ENCODE measurements at places on chromosomes 6 and 20.

GRCh38 chr6:100458841-100459591 lies 5.7 kb downstream of the SIM1 start:
- DNase-seq: no peak

DNA sequence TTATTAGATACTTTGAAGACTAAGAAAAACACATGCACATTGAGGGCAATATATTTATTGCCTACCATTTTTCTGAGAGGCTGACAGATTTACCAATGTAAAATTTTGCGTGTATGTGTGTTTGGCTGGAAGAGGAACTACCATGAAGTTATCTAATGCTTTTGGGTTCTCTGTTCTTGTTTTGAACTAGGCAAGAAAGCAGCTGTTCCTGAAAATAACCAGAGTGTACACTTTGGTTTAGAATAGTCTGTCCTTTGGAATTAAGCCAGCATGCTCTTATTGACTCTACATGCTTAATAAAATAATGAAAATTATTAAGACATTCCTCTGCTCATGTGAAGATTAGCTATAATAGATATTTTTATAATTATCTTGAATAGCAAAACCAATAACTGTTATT lies 129.2 kb downstream of the MYB start:
- no peak for DNase-seq

GRCh38 chr6:32982084-32982701 lies 13.8 kb downstream of the BRD2 start:
- DNase-seq: no peak

- peak; percentile 71 for DNase-seq
These were observed 2.2 kb downstream of the BRD2 start for GRCh38 chr6:32970413-32971241.

GRCh38 chr6:41335943-41336342 lies 535 bp downstream of the NCR2 start:
- no peak for DNase-seq

GRCh38 chr6:24489881-24490280 lies 503 bp upstream of the GPLD1 start:
- DNase-seq: no peak

- no peak for DNase-seq
These were observed 27.0 kb downstream of the IL17A start for GRCh38 chr6:52213127-52213526.

DNA sequence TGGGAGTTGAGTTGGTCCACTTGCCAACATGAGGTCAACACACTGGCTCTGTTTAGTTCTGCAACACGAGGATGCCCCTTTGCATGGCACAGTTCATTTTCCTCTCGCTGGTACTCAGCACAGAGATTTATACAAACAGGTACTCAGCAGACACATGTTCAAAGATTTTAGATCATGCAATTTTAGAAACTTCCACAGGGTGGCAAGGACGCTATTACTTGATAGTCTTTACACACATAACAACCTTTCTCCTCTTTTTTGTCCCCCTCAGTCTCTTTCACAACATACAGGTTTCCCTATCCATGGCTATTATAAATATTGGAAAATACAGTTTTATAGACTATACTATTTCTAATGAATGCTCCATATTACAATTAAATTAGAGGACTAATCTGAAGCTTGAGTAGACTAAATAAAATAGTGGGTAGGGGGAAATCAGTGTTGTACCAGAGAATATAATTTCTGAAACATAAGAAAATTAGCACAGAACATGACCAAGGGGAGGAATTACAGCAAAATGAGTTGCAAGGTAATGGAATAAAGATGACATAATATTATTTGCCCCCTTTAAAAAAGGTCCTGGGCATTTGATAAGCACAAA lies 331.8 kb upstream of the BTBD3 start:
- no peak for DNase-seq

GRCh38 chr20:23079016-23079351 lies 7.1 kb downstream of the CD93 start:
- no peak for DNase-seq

GRCh38 chr20:46823271-46823751 lies 71.3 kb upstream of the EYA2 start:
- no peak for DNase-seq

DNA sequence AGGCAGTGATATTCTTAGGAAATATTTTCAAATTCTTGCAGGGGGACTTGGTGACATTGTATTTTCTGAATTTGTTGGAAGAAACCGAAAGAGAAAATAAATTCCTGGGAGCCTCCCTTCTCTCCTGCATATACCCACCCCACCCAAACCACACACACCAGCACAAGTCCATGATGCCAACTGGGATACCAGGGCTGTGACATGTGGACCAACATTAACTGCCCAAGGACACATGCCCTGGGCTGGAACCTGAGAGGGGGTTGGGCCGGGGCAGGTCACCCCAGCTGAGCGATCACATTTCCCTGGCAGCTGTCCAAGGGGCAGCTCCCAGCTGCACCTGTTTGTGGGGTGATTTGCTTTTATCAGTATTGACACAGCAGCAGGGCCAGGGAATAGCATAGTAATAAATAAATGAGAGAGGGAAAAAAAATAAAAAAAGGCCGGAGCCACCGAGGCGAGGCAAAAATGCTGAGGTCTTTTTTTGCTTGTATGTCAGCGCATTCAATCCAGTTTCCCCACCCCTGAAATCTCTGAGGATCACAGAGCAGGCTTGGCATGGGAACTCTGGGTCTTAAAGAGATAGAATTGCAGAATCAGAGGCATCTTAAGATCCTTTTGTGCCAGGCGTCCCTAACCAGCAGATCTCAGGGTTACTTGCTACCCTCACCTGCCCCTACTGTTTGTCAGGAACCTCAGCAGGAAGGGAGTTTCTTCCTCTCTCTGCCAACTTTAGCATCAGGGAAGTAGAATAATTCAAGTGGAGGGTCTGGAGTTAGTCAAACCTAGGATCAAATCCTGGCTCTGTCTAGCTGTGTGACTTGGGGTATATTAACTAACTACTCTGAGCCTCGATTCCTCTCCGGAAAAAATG lies 66.5 kb upstream of the PIM1 start:
- DNase-seq: no peak

DNA sequence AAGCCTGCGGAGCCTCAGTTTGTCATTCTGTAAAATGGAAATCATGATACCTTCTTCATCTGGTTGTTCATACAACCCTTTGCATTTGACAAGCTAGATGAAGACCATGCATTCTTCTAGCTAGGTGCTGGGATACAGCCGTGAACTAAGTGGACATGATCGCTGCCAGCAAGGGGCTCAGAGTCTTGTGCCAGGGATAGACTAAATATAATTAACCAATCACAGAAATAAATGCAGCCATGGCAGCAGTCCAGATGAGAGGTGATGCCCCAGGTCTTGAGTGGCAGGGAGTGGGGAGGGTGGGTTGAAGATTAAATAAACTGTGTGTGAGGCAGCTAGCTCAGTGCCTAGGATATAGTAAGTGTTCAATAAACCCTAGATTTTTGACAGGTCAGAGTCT lies 19.3 kb downstream of the JPH2 start:
- no peak for DNase-seq

DNA sequence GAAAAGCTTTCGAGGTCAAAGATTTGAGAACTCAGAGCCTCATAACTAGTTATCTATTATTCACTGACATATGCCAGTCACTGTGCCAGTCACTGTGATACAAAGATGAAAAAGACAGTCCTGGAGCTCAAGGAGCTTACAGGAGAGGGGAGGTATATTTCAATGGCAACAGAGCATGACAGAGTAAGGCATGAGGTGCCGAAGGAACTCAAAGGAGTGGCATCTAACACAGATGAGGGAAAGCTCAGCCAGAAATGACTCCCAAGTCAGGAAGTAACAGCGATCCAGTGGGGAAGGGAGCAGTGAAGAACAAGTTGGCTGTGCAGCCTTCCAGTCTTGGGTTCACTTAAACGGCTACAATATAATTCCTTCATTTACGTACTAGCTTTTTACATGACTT lies 46.6 kb downstream of the DTNBP1 start:
- DNase-seq: no peak

DNA sequence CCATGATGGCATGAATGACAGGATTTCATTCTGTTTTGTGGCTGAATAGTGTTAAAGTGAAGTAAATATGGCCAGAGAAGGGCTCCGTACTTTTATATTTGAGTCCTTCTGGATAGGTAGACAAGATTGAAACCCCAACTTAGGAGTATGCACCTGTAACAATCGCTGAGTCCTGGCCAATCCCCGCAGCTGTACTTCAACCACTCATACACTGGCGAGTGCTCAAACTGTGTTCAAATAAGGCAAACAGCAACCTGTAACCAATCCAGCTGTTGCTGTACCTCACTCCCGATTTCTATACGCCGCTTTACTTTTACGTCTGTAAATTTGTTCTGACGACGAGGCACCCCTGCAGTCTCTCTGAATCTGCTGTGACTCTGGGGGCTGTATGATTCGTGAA lies 6.7 kb downstream of the TTLL2 start:
- no peak for DNase-seq

DNA sequence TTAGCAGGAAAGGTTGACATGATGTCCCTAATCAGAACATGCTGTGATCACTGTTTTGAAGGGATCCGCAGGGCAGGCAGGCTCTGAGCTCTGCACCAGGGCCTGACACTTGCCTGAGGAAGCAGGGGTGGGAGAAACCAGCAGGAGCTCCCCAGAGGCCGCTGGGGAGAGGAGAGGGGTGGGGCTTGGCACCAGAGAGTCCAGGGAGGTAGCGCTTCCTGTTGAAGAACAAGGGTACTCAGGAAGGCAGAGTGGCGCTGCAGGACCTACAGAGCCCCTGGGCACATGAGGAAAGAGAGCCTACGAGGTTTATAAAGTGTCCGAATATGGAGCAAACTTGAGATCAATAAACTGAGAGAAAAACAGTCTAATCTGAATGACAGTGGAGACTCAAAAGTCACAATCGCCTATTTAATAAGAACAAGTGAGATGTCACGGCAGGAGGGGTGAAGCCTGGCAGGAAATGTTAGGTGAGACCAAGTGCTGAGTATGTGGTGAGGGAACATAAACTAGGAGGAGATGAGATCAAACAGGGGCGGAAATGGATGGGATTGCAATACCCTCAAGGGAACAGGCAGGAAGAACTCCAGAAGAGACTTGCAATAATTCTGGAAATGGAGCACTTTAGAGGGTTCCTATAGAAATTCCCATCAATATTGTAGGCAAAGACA lies 5.8 kb upstream of the TBXT start:
- DNase-seq: no peak

DNA sequence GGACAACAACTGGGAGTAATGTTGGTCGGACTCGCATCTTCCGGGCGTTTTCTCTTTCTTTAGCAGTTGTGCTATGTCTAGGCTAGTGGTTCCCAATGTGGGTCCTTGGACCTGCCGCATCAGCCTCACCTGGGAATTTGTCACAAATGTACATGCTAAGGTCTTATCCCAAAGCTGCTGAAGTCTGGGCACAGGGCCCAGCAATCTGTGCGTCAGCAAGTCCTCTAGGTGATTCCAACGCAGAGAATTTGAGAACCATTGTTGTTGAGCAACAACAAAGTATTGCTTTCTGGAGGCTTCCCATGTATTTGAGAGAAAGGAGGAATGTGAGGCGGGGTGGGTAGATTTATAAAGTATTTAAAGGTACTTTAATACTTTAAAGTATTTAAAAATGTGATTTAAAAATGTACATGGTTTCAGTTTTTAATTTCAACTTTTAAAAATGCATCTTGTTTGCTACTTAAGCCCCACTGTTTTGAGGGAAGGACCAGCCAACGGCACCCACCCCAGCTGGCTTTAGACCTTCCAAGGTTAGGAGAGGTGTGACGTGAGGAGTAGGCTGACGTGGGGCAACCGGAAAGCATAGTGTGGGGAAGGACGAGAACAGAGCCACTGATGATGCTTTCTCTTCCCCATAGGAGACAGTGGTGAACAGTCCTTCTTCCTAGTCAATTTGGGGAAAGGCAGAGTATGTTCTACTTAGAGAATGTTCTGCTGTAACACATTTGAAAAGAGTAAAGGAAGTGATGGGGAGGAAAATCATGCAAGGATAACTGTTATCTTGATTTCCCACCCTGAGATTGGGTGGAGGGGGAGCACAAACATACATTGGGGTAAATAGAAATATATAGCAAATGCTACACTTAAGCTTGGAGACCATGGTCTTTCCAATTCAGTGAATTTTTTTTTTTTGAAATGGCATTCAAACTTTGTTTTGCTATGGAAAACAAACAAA lies 4.3 kb downstream of the UST start:
- DNase-seq: no peak

DNA sequence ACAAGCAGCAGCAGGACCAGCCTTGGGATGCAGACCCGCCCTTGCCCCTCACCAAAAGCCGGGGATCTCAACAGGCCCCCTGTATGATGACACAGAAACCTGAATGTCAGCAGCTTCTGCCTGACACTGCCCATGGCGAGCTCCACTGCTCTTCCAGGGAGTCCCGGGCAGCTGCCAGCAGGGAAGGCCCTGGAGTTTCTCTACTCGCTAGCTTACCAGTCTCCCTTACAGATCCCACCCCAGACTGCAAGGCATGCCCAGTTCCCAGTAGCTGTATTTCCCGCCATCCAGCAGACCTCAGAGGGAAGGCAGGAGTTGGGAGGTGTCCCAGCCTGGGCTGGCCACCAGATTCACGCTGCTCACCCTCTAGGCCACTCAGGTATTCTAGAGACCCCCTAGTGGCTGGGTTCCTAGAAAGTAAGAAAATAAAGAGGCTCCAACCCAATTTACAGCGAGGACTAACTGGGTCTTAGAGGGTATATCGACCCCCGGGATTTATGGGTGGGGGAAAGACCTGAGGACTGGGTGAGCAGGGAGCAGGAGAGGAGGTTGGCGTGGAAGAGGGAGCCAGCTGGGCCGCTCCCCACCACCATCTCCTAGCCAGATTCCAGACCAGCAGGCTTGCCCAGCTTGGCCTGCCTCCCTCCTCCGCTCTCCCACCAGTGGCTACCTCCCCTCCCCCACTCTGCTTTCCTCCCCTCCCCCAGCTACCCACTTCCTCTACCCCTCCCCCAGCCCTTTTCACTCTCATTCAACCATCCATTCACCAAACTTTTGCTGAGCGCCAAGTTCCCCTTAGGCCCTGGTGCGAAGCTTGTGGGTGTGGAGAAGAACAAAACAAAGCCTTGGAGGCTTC lies 9.7 kb upstream of the HMGA1 start:
- no peak for DNase-seq

GRCh38 chr20:63337786-63338420 lies 23.2 kb downstream of the CHRNA4 start:
- DNase-seq: no peak

DNA sequence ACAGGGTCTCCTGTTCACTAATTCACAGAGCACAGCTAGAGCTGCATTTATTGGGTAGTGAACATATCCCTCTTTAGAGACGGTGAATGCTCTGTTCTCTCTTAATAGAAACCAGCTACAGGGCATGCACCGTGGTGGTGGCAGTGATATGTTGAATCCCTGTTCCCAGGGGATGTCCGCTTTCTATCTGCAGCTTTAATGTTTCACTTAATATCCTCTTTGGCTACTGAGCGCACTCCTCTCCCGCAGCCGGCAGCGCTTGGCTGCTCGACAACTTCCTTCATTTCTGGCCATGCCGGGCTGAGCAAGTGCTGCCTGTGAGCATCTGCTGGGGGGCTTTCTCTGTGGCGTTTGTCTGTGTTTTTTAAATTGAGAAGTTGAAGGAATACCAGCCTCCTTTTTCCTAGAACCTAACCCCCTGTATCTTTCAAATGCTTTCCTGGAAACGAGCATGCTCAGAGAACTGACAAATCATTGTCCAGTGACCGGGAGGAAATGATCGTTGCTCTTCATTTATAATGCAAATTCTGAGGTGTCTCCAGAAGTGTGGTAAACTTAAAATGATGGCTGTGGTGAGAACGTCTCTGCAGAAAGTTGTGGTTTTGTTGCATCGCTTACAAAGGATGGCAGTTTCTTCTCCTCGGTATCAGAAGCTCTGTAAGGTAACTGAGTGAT lies 297.9 kb downstream of the UTRN start:
- DNase-seq: peak; percentile 63

- DNase-seq: no peak
These were observed 654.2 kb upstream of the MAP3K7 start for GRCh38 chr6:91240878-91241603.

Measured in activated T-helper 2 cell treated with anti-CD3 and anti-CD28 coated beads, Interferon-gamma antibody, Interleukin-2, Interleukin-4, amounts not matched to agents 10 μg/mL and 5 μg/mL and 100 μg/mL, durations not matched to agents 14 hours and 24 hours and 36 hours (primary cell).